Stimulated activated CD8-positive, alpha-beta memory T cell treated with anti-CD3 and anti-CD28 coated beads, Interleukin-4, amount 100 ng/mL, for 1 hour (primary cell): ENCODE measurements at places on chromosomes 2 and 18.

- DNase-seq, result no peak
These were observed 238.9 kb downstream of the FHOD3 start for GRCh38 chr18:36536426-36536825.

DNA sequence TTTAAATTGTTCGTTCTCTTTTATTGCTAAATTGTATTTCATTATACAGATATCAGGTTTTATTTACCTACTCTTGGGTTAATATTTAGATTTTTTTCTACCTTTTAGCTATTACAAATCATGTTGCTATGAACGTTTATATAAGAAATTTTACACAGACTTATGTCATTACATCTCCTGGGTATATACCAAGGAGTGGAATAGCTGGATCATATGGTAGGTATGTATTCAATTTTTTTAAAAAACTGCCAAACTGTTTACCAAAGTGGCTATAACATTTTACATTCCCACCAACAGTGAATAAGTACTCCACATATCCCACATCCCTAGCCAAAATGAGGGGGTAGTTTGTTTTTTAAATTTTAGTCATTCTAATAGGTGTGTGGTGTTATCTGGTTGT, 32.3 kb upstream of the BAZ2B start:
- no peak for DNase-seq

DNA sequence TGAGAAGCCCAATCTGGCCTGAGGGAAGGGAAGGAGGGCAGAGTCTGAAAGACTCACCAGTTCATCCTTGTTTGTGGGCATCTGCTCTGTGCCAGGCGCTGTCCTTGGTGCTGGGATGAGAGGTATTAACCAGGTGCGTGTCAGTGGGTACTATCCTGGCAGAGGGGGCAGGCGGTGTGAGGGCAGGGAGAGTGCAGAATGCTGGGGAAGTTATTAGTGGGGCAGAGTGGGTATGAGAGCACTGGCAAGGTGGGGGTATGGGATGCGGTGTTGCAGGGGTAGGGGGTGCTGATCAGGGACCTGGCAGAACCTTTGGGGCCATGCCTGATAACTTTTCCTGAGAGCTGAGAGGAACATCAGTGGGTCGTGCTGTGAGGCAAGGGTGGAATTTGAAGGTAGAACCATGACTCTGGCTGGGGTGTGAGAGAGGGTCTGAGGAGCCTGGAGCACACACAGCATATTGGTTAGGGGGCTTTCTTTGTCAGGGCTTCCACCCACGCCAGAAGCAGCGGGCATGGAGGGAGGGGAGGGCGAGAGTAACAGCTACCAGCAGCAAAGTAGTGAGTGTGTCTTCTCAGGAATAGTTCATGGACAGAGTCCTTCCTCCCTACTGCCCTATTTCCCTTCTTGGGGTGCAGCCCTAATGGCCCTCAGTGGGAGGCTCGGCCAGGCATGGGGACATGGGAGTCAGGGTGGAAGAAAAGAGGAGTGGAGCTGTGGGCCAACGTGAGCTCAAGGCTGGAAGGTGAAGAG, 290.7 kb downstream of the CYP26B1 start:
- no peak for DNase-seq

- DNase-seq, result no peak
These were observed 61.2 kb upstream of the GPC1 start for GRCh38 chr2:240374085-240374907.

DNA sequence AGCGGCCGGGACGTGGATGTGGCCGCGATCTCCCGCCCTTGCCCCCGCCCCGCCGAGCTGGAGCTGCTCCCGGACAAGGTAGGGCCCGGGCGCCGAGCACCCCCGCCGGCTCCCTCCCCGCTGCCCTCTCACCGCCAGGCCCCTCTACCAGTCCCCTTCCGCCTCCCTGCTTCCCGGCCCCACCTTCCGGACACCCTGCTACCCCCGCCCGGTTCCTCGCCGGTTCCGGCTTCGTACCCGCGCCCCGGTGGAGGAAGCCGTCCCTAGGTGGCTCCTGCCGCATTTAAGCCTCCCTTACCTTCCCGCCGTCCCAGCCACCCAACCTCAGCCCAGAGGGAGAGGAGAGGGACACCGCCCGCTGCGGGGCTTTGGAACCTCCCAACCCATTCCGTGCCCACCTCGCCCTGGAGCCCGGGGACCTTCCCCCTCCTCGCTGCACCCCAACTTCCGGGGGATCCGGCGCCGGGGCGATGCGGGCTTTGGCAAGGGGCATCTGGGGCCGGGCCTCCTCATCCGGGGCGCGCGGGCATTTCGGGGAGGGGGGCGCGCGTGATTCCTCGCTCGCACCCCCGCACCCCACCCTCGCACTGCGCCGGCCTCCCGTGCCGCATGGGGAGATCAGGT, 475 bp downstream of the B3GNT2 start:
- DNase-seq, result peak; percentile 25

- no peak for DNase-seq
These were observed 709.5 kb upstream of the ACVR2A start for GRCh38 chr2:147135376-147135775.
